Activated CD8-positive, alpha-beta T cell treated with anti-CD3 and anti-CD28 coated beads for 36 hours (primary cell): ENCODE measurements at places on chromosomes 11 and 22. TPM values are rescaled to one million over a fixed set of nuclear protein-coding genes. Genes with fewer than 3 reads are reported as not detected.

DNA sequence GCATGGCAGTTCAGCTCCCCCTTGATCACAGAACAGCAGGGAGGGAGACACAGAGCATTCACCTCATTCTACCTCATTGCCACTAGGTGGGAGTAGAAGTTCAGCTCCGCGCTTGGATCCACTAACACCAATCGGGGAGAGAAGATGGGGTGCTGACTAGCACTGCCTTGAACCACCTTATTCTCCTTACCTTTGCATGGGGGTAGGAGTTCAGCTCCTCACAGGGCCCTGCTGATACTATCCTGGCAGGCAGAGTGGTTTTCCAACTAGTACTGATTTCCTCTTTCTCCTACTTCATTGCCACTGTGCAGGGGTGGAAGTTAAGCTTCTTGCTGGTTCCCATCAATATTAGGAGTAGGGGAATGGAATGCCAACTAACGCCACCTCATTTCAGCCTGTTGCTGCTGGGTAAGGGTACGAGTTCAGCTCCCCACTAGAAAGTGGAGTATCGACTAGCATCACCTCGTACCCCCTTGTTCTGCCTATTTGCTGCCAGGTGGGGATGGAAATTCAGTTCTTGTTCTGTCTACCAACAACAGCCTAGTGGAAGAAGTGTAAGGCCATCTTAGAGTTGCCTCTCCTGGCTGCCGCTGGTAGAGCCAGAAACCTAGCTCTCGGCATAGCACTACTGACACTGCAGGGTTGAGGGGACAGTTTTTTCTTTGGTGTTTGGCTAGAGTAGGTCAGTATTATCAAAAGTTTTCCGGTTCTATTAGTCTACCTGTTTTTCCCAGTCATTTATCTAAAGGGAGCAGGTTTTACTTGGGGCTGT, 550.9 kb upstream of the CCDC90B start:
- peak; percentile 39 for DNase-seq

Gene CHRM1
- not detected for total RNA-seq

Gene LRRC4C
- total RNA-seq = not detected

Gene WNT7B
- not detected for total RNA-seq
